Activated B cell treated with CpG ODN at 0.5 μM for 24 hours (primary cell): ENCODE measurements at places on chromosomes 5 and 9. TPM values are rescaled to one million over a fixed set of nuclear protein-coding genes. Genes with fewer than 3 reads are reported as not detected.
A peak's percentile ranks its signal among the peaks of the same experiment; 100 is the strongest.

GRCh38 chr9:37667706-37668105 lies 17.0 kb downstream of the FRMPD1 start:
- no peak overlapping the region for H3K27ac ChIP-seq
- no peak overlapping the region for H3K4me3 ChIP-seq
- no peaks in the 10 kb centered on the region for H3K36me3 ChIP-seq

DNA sequence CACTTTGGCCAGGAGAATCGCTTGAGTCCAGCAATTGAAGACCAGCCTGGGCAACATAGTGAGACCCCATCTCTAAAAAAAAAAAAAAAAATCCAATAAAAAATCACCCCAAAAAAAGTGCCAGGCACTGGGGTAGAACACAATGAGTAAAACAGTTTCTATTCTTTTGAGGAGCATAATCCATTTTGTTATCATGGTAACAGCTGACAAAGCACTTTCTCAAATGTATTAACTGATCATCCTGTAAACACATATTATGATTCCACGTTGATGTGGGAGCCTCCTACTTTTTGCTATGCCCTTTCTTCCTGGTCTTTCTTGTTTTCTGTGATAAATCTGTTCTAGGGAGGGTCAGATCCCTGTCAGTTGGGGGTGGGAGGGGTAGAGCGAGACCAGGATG lies 20.7 kb upstream of the FAM13B start:
- no peak for DNase-seq
- H3K4me3 ChIP-seq = no peak overlapping the region
- H3K4me1 ChIP-seq = peaks cover 2% of the 10 kb centered on the region
- no peaks in the 10 kb centered on the region for H3K36me3 ChIP-seq

- no peaks in the 10 kb centered on the region for H3K36me3 ChIP-seq
- no peak overlapping the region for H3K27ac ChIP-seq
- H3K27me3 ChIP-seq = peaks cover 5% of the 10 kb centered on the region
- H3K4me3 ChIP-seq = no peak overlapping the region
- H3K4me1 ChIP-seq = no peaks in the 10 kb centered on the region
Observed at GRCh38 chr5:143898381-143898780, 86.4 kb downstream of the HMHB1 start.

- no peak overlapping the region for H3K4me3 ChIP-seq
- H3K27ac ChIP-seq = no peak overlapping the region
- H3K27me3 ChIP-seq = no peaks in the 10 kb centered on the region
- DNase-seq = no peak
Observed at GRCh38 chr9:86705490-86705889, 241.8 kb downstream of the GAS1 start.

- H3K27me3 ChIP-seq = peaks cover 30% of the 10 kb centered on the region
- H3K36me3 ChIP-seq = peaks cover 1% of the 10 kb centered on the region
- no peak for DNase-seq
- no peak overlapping the region for H3K27ac ChIP-seq
- H3K4me3 ChIP-seq = no peak overlapping the region
Observed at GRCh38 chr9:86096386-86096785, 3.0 kb downstream of the GOLM1 start.

DNA sequence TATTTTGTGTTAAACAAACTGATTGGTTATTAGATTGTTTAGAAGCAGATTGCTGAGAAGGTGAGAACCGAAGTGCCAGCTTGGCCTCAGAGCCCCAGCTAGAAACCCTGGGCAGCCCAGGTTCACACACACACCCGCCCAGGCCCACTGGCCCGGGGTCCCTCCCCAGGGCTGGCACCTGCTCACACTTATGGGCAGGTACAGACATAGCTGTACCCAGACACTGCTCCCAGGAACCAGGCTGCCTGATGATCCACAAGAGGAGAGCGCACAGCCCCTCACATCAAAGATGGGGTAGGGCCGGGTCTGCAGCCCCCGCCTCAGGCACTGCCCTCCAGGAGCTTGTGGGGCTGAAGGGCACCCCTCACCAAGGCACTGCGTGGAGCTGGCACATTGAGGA lies 33.2 kb downstream of the HK3 start:
- peaks cover 4% of the 10 kb centered on the region for H3K4me1 ChIP-seq
- no peak overlapping the region for H3K27ac ChIP-seq
- H3K27me3 ChIP-seq = peaks cover 31% of the 10 kb centered on the region
- H3K4me3 ChIP-seq = no peak overlapping the region
- H3K36me3 ChIP-seq = no peaks in the 10 kb centered on the region
- DNase-seq = no peak

GRCh38 chr5:6202149-6202967 lies 176.0 kb downstream of the MED10 start:
- DNase-seq = no peak
- H3K4me1 ChIP-seq = peaks cover 4% of the 10 kb centered on the region
- H3K27ac ChIP-seq = no peak overlapping the region
- no peak overlapping the region for H3K4me3 ChIP-seq
- H3K27me3 ChIP-seq = no peaks in the 10 kb centered on the region

GRCh38 chr5:109695005-109695926 lies 5.5 kb downstream of the MAN2A1 start:
- no peaks in the 10 kb centered on the region for H3K27me3 ChIP-seq
- peak overlapping the region; percentile 92 for H3K27ac ChIP-seq
- peaks cover 14% of the 10 kb centered on the region for H3K36me3 ChIP-seq
- peak overlapping the region; percentile 79 for H3K4me3 ChIP-seq

- H3K36me3 ChIP-seq = no peaks in the 10 kb centered on the region
- no peak overlapping the region for H3K4me3 ChIP-seq
- DNase-seq = no peak
- no peak overlapping the region for H3K27ac ChIP-seq
- no peaks in the 10 kb centered on the region for H3K4me1 ChIP-seq
Observed at GRCh38 chr5:107601076-107601475, 69.7 kb downstream of the EFNA5 start.

- H3K4me1 ChIP-seq = no peaks in the 10 kb centered on the region
- no peak for DNase-seq
- H3K4me3 ChIP-seq = no peak overlapping the region
- no peaks in the 10 kb centered on the region for H3K27me3 ChIP-seq
- no peak overlapping the region for H3K27ac ChIP-seq
Observed at GRCh38 chr9:18238752-18239447, 235.1 kb upstream of the ADAMTSL1 start.

GRCh38 chr9:68629042-68629441 lies 76.0 kb upstream of the PIP5K1B start:
- H3K4me3 ChIP-seq = no peak overlapping the region
- no peaks in the 10 kb centered on the region for H3K27me3 ChIP-seq
- H3K27ac ChIP-seq = no peak overlapping the region
- peaks cover 4% of the 10 kb centered on the region for H3K4me1 ChIP-seq
- DNase-seq = no peak

- peak overlapping the region; percentile 32 for H3K4me3 ChIP-seq
- H3K27me3 ChIP-seq = no peaks in the 10 kb centered on the region
- H3K4me1 ChIP-seq = peaks cover 16% of the 10 kb centered on the region
Observed at GRCh38 chr5:6652025-6652424, 18.8 kb downstream of the SRD5A1 start.

- no peaks in the 10 kb centered on the region for H3K27me3 ChIP-seq
- H3K4me3 ChIP-seq = no peak overlapping the region
- no peaks in the 10 kb centered on the region for H3K4me1 ChIP-seq
- no peak overlapping the region for H3K27ac ChIP-seq
Observed at GRCh38 chr5:156329171-156329611, 2.2 kb downstream of the SGCD start.

DNA sequence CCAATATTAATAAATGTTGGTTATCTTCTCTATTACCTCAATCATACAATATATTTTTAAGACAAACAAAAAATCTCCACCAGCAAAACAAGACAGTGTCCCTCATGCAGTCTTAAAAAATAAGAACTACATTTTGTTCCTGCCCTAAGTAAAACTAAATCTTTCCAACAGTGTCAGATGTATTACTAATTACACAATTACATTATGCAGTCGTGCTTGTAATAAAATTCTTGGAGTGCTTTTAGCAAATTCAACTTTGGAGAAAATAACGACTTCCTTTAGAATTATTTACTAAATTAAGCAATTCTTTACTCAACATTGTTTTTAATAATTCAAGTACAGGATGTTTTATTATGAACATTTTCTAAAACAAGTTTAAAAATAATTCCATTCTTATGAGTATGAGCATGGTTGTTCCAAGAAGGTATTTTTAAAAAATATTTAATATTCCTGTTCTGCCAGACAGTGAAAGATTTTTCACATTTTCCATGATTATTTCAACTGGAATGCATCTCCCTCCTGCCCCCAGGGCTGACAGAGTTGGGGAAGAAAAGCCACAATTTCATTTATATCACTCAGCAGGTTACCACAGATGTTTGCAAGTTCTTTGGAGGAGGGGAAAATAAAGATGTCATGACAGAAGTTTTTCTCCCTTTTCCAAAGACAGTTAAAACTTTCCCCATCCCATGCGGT lies 137.9 kb downstream of the FAM114A2 start:
- H3K27ac ChIP-seq = no peak overlapping the region
- H3K4me1 ChIP-seq = no peaks in the 10 kb centered on the region
- H3K36me3 ChIP-seq = no peaks in the 10 kb centered on the region
- no peak for DNase-seq
- H3K27me3 ChIP-seq = peaks cover 2% of the 10 kb centered on the region

DNA sequence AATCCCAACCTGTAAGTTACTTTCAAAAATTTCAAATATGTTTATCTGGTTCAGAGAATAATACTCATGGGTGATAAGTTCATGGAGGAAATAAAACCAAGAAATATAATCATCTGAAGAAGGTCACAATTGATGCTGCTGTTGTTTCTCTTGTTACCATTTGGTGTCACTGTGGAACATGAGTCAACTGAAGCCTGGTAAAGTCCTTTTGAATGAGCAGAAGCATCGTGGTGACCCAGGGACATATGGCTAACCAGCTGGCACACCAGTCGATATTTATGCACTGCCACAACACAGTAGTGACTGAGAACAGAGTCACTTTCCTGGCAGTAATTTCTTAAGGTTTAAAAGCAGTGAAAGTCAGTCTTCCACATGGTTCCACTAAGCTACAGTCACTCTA lies 612.9 kb upstream of the TLE4 start:
- no peak overlapping the region for H3K4me3 ChIP-seq
- no peaks in the 10 kb centered on the region for H3K36me3 ChIP-seq
- no peaks in the 10 kb centered on the region for H3K4me1 ChIP-seq
- no peak for DNase-seq
- no peaks in the 10 kb centered on the region for H3K27me3 ChIP-seq

- no peak overlapping the region for H3K27ac ChIP-seq
- DNase-seq = no peak
- H3K4me1 ChIP-seq = no peaks in the 10 kb centered on the region
- no peaks in the 10 kb centered on the region for H3K36me3 ChIP-seq
Observed at GRCh38 chr5:99437986-99438385, 509.2 kb upstream of the CHD1 start.

GRCh38 chr5:125186911-125187375 lies 440.5 kb upstream of the ZNF608 start:
- H3K27me3 ChIP-seq = no peaks in the 10 kb centered on the region
- H3K4me1 ChIP-seq = peaks cover 26% of the 10 kb centered on the region
- no peaks in the 10 kb centered on the region for H3K36me3 ChIP-seq
- H3K4me3 ChIP-seq = no peak overlapping the region

DNA sequence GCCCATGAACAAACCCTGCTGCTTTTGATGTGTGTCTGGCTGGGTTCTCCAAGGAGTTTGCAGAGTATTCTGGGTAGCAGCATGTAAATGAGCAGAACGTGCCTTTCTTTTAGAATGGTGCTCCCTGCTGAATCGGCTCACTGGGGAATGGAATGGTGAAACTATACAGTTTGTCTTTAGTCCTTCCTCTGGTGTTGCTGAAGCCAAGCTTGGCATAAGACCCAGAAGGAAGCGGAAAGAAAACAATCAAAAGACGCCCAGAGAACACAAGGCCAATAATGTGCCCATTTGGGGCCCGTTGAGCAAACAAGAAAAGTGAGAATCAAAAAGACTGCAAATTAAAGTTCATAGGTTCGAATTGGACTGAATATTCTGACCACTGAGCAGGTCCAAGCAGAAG lies 60.1 kb downstream of the MVB12B start:
- no peaks in the 10 kb centered on the region for H3K36me3 ChIP-seq
- H3K27ac ChIP-seq = no peak overlapping the region
- H3K27me3 ChIP-seq = no peaks in the 10 kb centered on the region
- H3K4me1 ChIP-seq = peaks cover 11% of the 10 kb centered on the region
- no peak overlapping the region for H3K4me3 ChIP-seq

GRCh38 chr5:155504606-155505005 lies 491.1 kb downstream of the KIF4B start:
- no peaks in the 10 kb centered on the region for H3K36me3 ChIP-seq
- DNase-seq = no peak
- no peak overlapping the region for H3K27ac ChIP-seq
- H3K27me3 ChIP-seq = no peaks in the 10 kb centered on the region

DNA sequence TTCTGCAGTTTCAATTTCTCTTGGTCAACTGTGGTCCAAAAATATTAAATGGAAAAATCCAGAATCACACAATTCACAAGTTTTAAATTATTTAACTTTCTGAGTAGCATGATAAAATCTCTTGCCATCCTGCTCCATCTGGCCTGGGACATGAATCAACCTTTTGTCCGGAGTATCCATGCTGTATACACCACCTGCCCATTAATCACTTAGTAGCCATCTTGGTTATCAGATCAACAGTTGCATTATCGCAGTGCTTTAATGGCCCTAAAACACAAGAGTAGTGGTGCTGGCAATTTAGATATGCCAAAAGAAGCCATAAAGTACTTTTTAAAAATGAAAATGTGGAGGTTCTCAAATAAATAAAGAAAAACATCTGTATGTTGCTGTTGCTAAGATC lies 25.3 kb downstream of the EFCAB9 start:
- peaks cover 8% of the 10 kb centered on the region for H3K4me1 ChIP-seq
- no peak overlapping the region for H3K4me3 ChIP-seq
- no peak for DNase-seq
- no peaks in the 10 kb centered on the region for H3K27me3 ChIP-seq
- H3K36me3 ChIP-seq = peaks cover 62% of the 10 kb centered on the region
- no peak overlapping the region for H3K27ac ChIP-seq

The KIAA1958 gene
- 5.8 and 7.4 TPM in 2 replicates for total RNA-seq

The KDM3B gene
- total RNA-seq = 85.5 and 94.0 TPM in 2 replicates

The PCA3 gene
- total RNA-seq = not detected in 2 replicates

The ADAMTS19 gene
- total RNA-seq = not detected in 2 replicates

The SEMA5A gene
- total RNA-seq = not detected in 2 replicates

The LCN1 gene
- not detected in 2 replicates for total RNA-seq

The KIAA0825 gene
- total RNA-seq = 1.4 and 2.3 TPM in 2 replicates

The GRM6 gene
- not detected in 2 replicates for total RNA-seq

The OR1Q1 gene
- total RNA-seq = not detected in 2 replicates

The SARDH gene
- total RNA-seq = not detected in 2 replicates
